Activated CD4-positive, alpha-beta T cell treated with anti-CD3 and anti-CD28 coated beads, Interleukin-2, amount 50 U/mL, for 24 hours (primary cell): ENCODE measurements at places on chromosomes 6 and 20.

DNA sequence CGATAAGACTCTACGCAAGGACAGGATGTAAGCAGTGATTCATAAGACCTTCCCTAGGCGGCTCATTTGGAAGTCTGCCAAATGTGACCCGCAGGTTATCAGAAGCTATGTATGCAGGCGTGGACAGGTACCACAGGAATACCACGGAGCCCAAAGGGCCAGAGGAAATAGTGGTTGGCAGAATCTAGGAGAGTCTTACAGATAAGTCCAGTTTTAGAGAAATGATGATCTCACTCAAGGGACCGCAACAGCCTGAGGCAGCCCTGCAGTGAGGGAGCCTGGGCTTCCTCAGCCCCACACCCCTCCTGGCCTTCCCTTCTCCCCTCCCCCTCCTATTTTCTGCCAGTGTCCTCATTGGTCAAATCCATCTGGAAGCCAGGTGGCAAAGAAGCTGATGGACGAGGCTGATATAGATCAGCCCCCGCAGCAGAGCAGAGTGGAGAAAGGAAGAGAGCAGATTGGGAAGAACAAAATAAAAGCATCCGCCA lies 110.6 kb downstream of the FNDC1 start:
- no peak for DNase-seq

GRCh38 chr20:53428996-53429395 lies 164.6 kb downstream of the ZNF217 start:
- DNase-seq = no peak

DNA sequence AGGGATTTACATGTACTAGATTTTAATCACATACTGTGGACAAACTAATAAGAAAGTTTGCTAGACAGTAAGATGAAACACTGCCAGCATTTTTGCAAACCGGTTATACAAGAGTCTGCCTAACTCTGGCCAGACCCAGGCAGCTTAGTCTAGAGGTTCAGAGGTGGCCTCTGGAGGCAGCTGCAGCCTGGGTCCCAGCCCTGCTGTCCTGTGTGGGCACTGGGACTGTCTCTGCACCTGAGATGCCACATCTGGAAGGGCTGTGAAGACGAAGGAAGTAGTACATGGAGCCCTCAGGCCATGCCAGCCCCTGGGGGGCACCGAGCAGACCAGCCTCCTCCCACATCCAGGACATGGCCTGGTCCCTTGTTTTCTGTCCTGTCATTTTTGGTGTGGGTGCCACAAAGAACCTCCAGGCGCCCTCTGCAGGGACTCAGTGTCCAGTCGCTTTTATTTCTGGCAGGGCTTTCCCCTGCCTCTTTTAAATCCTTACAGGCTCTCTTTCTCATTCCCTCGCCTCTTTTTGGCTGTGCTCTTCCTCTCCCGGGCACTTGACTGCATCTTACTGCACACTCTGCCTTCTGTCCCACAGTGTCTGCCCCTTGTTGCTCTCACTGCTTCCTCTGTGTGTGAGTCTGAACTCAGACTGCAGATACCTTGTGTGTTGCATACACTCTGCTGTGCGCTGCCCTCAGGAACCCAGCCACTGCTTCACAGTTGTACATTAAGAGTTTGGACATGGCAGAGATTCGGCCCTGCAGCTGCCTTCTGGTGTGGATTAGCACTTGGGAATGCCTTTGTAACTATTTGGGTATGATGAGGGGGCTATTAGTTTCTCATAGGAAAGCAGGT lies 216.7 kb downstream of the ZDHHC14 start:
- DNase-seq = no peak

DNA sequence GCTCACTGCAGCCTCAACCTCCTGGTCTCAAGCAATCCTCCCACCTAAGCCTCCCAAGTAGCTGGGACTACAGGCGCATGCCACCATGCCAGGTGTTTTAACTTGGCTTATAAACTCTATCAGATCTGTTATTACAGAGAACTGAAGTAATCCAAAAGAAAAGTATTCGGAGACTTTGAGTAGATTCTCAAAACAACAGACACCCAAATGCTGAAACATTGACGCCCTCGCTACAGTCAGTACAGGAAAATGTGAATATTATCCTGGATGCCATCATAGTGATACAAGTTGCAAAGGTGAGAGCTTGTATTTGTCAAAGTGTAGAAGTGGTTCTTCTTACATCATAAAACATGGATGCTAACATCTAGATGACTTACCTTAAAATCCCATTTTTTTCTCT lies 108.7 kb upstream of the EDN1 start:
- no peak for DNase-seq

DNA sequence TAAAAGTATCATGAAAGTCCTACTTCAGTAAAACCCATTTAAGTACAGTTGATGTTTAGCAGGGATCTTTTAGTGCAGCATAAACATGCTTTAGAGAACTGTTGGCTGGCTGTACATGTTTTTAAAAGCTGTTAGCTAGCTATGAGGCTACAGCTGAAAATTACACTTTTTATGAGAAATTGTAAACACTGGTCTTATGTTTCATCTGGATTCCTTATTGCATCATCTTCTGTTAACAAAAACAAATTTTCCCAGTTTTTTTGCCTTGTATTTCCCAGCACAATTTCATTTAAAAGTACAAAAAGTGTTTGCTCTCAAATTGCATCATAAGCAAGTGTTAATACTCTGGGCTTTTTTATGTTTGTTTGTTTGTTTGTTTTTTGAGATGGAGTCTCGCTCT lies 18.3 kb upstream of the HLA-E start:
- DNase-seq = no peak
